Vagina (tissue), 2 donors: ENCODE measurements at places on chromosomes 4 and X.

DNA sequence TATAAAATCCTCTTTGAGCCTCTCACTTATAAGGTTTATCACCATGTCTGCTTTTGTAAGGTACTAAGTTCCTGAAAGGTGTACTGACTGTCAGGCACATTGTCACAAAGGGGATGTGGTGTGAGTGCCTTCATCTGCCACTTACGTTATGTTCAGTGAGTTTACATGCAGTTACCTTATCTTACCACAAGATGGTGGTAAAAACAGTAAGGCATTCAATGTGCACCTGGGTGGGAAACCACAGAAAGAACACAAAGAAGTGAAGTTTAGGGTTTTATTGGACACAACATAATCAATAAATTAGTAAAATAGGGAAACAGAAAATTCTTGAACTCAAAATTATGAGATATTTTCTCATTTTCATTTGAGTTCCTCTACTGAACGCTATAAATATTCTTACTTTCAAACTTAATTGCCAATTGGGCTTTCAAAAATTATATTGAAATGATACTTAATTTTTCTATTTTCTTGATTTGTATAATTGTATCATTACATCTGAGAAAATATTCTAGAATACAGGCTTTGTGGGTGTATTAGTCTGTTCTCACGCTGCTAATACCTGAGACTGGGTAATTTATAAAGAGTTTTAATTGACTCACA, 650.8 kb downstream of the PCDH7 start:
- H3K4me1 ChIP-seq: no peaks in the 10 kb centered on the region
- no peak for DNase-seq
- H3K36me3 ChIP-seq: no peaks in the 10 kb centered on the region
- H3K4me3 ChIP-seq: no peak overlapping the region
- no peak overlapping the region for H3K27ac ChIP-seq

- H3K4me1 ChIP-seq: peaks cover 74% of the 10 kb centered on the region
- no peak for DNase-seq
- no peak overlapping the region for H3K4me3 ChIP-seq
- H3K27ac ChIP-seq: no peak overlapping the region
- H3K27me3 ChIP-seq: peaks cover 3% of the 10 kb centered on the region
Measured at GRCh38 chrX:40085714-40086113, 12.0 kb downstream of the BCOR start.

GRCh38 chrX:18542131-18542530, 116.7 kb downstream of the CDKL5 start:
- no peak for DNase-seq
- no peak overlapping the region for H3K4me3 ChIP-seq
- no peaks in the 10 kb centered on the region for H3K4me1 ChIP-seq
- no peaks in the 10 kb centered on the region for H3K36me3 ChIP-seq
- H3K27ac ChIP-seq: no peak overlapping the region

DNA sequence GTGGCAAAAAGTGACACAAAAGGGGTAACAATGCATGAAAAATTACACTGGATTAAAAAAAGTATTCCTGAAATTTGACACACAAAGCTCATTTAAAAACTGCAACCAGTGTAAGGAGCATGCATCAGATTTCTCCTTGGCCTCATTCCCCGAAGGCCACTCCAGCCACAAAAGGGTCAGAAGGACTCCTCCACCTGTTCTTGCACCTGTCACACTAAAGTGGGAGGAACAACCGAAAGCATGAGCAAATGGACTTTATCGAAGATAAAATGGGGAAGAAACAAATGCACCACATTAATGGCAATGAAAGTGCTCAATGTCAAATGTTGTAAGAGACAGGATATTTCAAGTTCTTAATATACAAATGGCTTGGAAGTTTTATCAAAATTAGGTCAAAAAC, 88.2 kb downstream of the ADGRA3 start:
- H3K4me1 ChIP-seq: no peaks in the 10 kb centered on the region
- H3K27ac ChIP-seq: no peak overlapping the region

GRCh38 chrX:19742826-19743225, 144.6 kb downstream of the SH3KBP1 start:
- H3K4me3 ChIP-seq: no peak overlapping the region
- H3K27ac ChIP-seq: no peak overlapping the region
- DNase-seq: no peak
- no peaks in the 10 kb centered on the region for H3K27me3 ChIP-seq
- no peaks in the 10 kb centered on the region for H3K4me1 ChIP-seq
- H3K36me3 ChIP-seq: no peaks in the 10 kb centered on the region

GRCh38 chr4:138596896-138597295, 354.7 kb upstream of the SLC7A11 start:
- H3K27ac ChIP-seq: no peak overlapping the region
- H3K36me3 ChIP-seq: no peaks in the 10 kb centered on the region
- no peak overlapping the region for H3K4me3 ChIP-seq
- H3K4me1 ChIP-seq: peaks cover 4% of the 10 kb centered on the region
